ENCODE measurements at places on chromosomes 12 and 14. TPM values are rescaled to one million over a fixed set of nuclear protein-coding genes. Genes with fewer than 3 reads are reported as not detected.

The FGF6 gene
- not detected for total RNA-seq

- H3K36me3 ChIP-seq = no peaks in the 10 kb centered on the region
- no peak overlapping the region for H3K4me3 ChIP-seq
- no peaks in the 10 kb centered on the region for H3K27me3 ChIP-seq
- no peak for DNase-seq
These were observed 15.5 kb downstream of the KIF21A start for GRCh38 chr12:39427360-39427808.

The BATF gene
- total RNA-seq = 15.7 TPM

- H3K27me3 ChIP-seq = no peaks in the 10 kb centered on the region
- H3K4me1 ChIP-seq = no peaks in the 10 kb centered on the region
- H3K36me3 ChIP-seq = no peaks in the 10 kb centered on the region
- no peak overlapping the region for H3K27ac ChIP-seq
These were observed 166.5 kb upstream of the RASSF8 start for GRCh38 chr12:25792031-25792430.

GRCh38 chr14:93137864-93138263 is 22.1 kb upstream of the ITPK1 start:
- H3K36me3 ChIP-seq = no peaks in the 10 kb centered on the region
- H3K27me3 ChIP-seq = no peaks in the 10 kb centered on the region
- no peak overlapping the region for H3K27ac ChIP-seq
- no peak overlapping the region for H3K4me3 ChIP-seq
- DNase-seq = no peak

DNA sequence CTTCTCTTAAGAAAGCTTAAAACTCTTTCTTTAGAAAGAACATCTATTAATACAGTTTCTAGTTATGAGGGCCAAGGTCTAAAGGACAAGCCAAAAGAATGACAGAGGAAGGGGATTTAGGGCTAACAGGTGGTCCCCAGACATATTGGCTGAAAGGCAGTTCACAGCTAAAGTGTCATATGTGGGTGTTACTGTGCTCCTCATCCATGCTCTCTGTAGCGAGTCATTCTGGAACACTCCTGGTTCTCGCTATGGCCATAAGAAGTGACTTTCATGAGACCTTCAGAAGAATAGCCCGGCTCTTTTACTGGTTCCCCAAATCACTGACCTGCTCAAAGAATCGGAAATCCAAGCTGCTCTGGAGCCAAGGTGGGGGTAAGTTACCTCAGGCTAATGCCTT is 55.0 kb downstream of the TBK1 start:
- no peaks in the 10 kb centered on the region for H3K36me3 ChIP-seq
- no peak for DNase-seq
- H3K27me3 ChIP-seq = no peaks in the 10 kb centered on the region
- no peaks in the 10 kb centered on the region for H3K4me1 ChIP-seq
- no peak overlapping the region for H3K4me3 ChIP-seq

DNA sequence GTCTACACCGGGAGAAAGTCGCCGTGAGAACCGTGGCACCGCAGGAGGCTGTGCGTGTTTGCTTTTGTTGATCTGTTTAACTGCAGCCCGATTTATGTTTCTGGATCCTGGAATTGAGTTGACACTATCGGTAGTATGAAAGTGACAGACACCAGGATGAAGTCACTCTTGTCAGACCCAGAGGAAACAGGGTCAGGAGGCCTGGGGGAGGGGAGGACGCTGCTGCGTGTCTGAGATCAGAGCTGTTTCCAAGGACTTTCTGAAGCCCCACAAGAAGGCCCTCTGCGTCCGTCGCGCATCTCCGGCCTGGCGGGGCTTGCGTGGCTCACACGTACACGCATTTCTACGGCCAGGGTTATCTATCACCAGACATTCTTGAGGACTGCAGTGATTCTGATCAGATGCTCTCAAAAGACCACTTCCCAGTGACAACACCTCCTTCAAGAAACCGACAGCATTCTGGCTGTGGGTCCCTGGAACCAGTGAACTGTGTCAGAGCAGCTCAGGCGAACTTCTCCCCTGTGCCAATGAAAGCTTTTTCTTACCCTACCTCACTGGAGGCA is 263.4 kb downstream of the ADGRD1 start:
- no peak overlapping the region for H3K27ac ChIP-seq
- no peaks in the 10 kb centered on the region for H3K4me1 ChIP-seq

The GUCY2C gene
- total RNA-seq = 1.3 TPM

DNA sequence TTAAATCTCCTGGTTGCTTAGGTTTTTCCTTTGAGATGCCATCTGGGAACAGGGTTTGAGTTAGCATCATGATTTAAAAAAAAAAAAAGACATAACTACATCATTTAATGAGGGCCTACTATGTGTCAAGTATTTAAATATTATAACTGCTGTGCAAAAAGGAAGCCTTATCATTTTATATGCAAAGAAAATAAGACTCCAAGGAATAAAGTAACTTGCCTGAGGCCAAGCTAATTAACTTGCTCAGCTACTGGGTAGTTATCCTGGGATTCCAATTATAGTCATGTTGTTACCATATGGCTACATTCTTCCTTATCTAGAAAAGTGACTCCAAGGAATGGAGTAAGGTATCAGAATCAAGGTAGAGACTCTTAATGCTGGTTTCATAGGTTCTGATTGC is 123.5 kb downstream of the SLC41A2 start:
- no peaks in the 10 kb centered on the region for H3K36me3 ChIP-seq
- H3K27ac ChIP-seq = no peak overlapping the region
- no peak for DNase-seq

DNA sequence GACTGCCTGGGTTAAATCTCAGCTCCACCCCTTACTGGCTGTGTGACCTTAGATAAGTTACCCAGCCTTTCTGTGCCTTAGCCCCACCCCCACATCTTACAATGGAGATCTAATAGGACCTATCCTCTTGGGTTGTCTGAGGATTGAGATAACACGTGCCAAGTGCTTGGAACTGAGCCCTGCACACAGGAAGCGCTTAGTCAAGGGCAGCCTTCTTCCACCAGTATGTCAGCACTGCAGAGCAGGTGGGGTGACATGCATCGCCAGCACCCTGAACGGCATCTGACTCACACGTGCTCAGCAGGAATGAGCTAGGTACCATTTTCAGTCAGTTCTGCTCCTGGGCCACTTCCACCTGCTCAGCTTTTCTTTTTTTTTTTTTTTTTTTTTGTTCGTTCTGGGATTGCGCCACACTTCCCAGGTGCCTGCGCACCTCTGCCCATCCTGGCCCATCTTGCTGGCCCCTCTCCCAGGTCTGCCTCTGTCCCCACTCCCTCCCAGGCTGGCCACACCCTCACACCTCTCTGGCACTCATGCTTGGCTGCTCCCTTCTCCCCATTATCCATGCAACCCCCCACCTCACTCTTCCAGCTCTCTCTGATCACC is 19.6 kb downstream of the LGMN start:
- no peak overlapping the region for H3K4me3 ChIP-seq
- DNase-seq = no peak
- H3K27ac ChIP-seq = no peak overlapping the region
- no peaks in the 10 kb centered on the region for H3K36me3 ChIP-seq
- H3K27me3 ChIP-seq = no peaks in the 10 kb centered on the region

GRCh38 chr12:77973579-77973978 is 142.9 kb downstream of the NAV3 start:
- no peaks in the 10 kb centered on the region for H3K36me3 ChIP-seq
- H3K4me3 ChIP-seq = no peak overlapping the region
- DNase-seq = no peak
- H3K4me1 ChIP-seq = no peaks in the 10 kb centered on the region
- no peaks in the 10 kb centered on the region for H3K27me3 ChIP-seq

GRCh38 chr14:64849940-64850339 is 29.8 kb downstream of the SPTB start:
- no peak for DNase-seq
- H3K4me3 ChIP-seq = no peak overlapping the region
- H3K36me3 ChIP-seq = no peaks in the 10 kb centered on the region
- no peaks in the 10 kb centered on the region for H3K4me1 ChIP-seq
- no peaks in the 10 kb centered on the region for H3K27me3 ChIP-seq
- H3K27ac ChIP-seq = no peak overlapping the region

DNA sequence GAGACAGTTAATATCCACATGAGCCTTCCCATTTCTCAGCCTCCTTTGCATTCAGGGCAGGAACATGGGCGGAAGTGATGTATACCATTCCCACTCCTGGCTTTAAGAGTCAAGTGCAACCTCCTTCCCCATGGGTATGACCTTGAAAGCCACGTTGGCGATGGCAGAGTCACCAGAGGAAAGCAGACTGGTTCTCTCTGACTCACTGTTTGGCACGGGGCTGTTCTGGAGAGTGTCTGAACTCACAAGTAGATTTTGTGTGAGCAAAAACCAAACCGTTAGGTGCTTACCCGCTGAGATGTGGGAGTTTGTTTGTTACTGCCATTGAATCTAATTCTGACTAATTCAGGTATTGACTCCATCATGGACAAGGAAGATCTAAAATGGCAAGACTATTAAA is 36.7 kb upstream of the PZP start:
- no peaks in the 10 kb centered on the region for H3K4me1 ChIP-seq
- peak overlapping the region; percentile 79 for H3K27ac ChIP-seq
- H3K4me3 ChIP-seq = no peak overlapping the region
- H3K27me3 ChIP-seq = no peaks in the 10 kb centered on the region
- no peaks in the 10 kb centered on the region for H3K36me3 ChIP-seq
- DNase-seq = peak; percentile 63

DNA sequence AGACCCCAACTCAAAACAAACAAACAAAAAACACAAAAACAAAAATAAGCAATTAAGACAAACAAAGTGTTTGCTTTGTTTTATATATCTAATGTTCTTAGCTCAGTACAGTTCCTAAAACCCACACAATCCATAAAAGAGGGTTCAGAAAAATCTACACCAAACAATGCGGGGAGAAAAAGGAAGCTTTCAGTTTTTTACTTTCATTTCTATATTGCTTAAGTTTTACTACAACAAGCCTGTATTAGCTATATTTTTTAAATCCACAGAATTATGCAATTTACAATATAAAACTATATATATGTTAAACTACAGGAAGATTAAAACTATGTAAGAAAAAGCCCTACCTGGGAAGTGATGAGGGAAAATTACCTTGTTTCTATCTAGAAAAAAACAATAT is 41.4 kb downstream of the CLIP1 start:
- no peaks in the 10 kb centered on the region for H3K27me3 ChIP-seq
- H3K27ac ChIP-seq = no peak overlapping the region
- no peaks in the 10 kb centered on the region for H3K36me3 ChIP-seq

The CEBPE gene
- not detected for total RNA-seq

The MYO1A gene
- total RNA-seq = 0.98 TPM

The CPNE6 gene
- total RNA-seq = not detected

The FERMT2 gene
- 90.2 TPM for total RNA-seq

GRCh38 chr12:46461907-46462640 is 89.5 kb upstream of the SLC38A2 start:
- no peak for DNase-seq
- H3K4me3 ChIP-seq = no peak overlapping the region
- H3K27me3 ChIP-seq = no peaks in the 10 kb centered on the region
- H3K27ac ChIP-seq = peak overlapping the region; percentile 76
- H3K36me3 ChIP-seq = no peaks in the 10 kb centered on the region

DNA sequence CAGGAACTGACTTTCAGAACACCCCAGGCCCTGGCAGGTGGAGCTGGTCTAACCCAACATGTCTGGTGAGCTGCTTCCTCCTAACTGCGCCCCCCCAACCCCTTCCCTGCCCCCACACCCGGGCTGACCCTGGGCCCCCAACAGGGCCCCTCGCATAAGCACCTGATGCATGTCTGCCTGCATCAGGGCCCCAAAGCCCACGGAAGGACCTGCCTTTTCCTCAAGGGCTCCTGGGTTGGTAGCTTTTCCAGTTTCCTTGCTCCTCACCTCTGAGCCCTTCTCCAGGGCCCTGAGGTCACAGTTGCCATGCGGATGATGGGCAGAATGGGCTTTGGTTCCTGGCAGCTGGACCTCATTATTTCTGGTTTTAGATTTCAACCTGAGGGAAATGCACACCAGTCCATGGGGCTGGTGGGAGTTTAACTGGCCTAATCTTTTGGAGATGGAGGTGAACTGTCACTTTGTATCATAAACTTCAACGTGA is 18.5 kb downstream of the TESC start:
- H3K36me3 ChIP-seq = no peaks in the 10 kb centered on the region
- no peaks in the 10 kb centered on the region for H3K27me3 ChIP-seq

The RD3L gene
- total RNA-seq = not detected

The CMA1 gene
- 7.2 TPM for total RNA-seq

DNA sequence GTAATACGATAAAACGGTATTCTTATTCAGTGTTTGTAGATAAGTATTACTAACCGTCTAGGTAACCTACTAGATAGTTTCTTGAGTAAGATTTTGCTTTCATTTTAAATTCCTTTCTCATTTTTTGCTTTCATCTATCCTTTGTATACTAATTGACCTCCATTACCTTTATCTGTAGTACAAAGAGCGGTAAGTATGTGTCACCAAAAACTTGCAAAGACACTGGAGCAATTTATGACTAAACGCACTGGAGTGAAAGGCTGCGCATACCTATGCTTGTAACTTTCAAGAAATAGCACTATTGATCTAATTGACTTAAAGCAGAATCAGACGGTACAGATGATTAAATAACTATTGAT is 1.7 kb downstream of the ARHGAP5 start:
- H3K27ac ChIP-seq = peak overlapping the region; percentile 99
- DNase-seq = no peak
- no peaks in the 10 kb centered on the region for H3K27me3 ChIP-seq
- no peaks in the 10 kb centered on the region for H3K4me1 ChIP-seq
- no peaks in the 10 kb centered on the region for H3K36me3 ChIP-seq

DNA sequence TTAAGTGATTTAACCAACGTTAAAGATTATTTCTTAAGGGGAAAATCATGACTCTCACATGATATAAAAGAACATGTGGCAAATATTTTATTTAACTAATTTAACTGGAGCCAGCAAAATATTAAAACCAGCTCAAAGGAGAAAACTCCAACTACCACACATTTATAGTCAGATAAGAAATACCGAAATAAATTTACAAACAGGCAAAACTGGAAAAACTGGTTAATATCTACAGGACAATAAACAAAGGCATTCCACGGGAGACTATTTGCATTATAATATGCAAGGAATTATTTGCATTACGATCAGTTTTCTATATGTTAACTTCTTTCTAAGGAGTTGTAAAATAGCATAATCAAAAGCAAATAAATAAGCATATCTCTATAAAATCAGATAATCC is 13.8 kb upstream of the BCL2L14 start:
- no peaks in the 10 kb centered on the region for H3K27me3 ChIP-seq
- no peak overlapping the region for H3K4me3 ChIP-seq
- H3K4me1 ChIP-seq = no peaks in the 10 kb centered on the region
- no peak overlapping the region for H3K27ac ChIP-seq
- no peak for DNase-seq
- no peaks in the 10 kb centered on the region for H3K36me3 ChIP-seq

The CLMN gene
- total RNA-seq = 48.5 TPM

DNA sequence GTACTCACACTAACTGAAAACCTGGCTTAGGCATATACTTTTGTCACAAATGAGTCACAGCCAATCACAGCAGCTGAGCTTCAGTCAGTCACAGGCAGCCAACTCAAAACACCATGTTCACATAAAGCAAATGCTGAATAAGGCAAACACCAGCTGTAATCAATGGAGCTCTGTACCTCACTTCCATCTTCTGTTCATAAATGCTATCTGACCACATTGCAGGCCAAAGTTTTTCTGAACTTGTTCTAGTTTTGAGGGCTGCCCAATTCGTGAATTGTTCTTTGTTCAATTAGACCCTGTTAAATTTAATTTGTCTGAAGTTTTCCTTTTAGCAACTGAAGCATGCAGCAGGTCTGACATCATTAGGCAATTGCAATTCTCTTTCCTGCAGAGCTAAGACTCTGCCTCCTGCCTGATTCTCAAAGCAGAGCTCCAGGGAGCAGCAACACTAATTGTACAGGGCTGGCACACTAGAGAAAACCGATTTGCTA is 129.9 kb downstream of the WIF1 start:
- no peak for DNase-seq
- no peaks in the 10 kb centered on the region for H3K27me3 ChIP-seq
- peak overlapping the region; percentile 23 for H3K27ac ChIP-seq
- no peak overlapping the region for H3K4me3 ChIP-seq
- no peaks in the 10 kb centered on the region for H3K4me1 ChIP-seq

All from breast epithelium (tissue), 4 donors.